GM19239 (cell line): ENCODE measurements at places on chromosomes 1 and 21.

DNA sequence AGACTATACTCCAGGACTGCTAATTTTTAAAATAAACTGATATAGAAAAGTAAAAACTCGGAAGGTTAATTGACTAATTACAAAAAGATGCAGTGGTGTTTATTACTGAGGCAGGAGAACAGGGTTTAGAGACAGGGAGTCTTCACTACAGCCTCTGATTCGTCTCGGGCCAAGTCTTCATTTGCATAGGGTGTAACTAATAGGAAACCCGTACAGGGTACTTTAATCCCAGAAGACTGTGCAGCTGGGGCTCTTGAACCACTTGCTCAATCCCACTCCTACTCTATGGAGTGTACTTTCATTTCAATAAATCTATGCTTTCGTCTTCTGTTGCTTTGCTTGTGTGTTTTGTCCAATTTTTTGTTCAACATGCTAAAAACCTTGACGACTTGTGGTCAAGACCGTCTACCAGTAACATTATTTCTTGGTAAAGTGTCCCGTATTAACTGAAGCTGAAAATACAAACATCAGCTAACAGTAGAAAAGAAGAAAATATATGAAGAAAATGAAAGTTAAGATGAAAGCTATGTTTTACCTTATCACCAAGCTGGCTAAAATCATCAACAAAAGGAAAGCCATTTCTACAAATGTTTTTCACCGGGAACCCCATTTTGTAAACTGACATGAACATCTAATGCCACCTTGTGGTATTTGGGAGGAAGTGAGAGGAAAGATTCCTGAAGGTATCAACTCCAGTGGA lies 8.0 kb downstream of the SDHB start:
- DNase-seq, result no peak

GRCh38 chr1:196324345-196324744 lies 283.9 kb downstream of the KCNT2 start:
- no peak for DNase-seq

DNA sequence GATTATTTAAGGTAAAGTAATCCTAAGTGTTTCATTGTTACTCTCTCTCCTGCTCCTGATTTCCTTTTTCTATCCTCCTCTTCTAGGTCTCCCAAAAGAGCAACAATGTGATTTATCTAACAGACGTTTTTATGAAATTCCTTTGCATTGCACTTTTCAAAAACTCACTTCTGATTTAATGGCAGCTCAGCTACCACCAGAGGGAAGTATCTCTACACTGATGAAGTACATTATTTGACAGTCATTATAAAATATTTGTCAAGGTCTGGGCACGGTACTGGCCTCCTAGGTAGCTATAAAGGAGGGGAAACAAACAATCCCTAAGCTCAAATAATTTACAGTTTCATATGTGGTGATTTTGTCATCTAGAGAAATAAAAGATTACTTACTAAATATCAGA lies 15.6 kb downstream of the TMPRSS15 start:
- no peak for DNase-seq

GRCh38 chr1:245466261-245466660 lies 311.5 kb downstream of the KIF26B start:
- no peak for DNase-seq

DNA sequence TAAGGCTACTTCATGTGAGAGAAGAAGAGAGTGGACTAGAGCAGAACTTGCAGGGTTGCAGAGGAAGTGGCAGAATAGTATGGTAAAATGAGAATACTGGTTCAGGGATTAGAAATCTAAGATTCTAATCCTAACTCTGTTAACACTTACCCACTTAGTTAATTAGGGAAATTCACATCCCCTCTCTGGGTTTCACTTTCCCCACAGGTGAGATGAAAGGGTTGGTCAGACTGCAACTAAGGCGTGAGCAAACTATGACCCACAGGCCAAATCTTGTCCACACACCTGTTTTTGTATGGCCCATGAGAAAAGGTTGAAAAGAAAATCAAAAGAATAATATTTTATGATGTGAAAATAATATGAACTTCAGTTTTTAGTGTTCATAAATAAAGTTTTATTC lies 117.5 kb downstream of the MACF1 start:
- DNase-seq, result no peak

DNA sequence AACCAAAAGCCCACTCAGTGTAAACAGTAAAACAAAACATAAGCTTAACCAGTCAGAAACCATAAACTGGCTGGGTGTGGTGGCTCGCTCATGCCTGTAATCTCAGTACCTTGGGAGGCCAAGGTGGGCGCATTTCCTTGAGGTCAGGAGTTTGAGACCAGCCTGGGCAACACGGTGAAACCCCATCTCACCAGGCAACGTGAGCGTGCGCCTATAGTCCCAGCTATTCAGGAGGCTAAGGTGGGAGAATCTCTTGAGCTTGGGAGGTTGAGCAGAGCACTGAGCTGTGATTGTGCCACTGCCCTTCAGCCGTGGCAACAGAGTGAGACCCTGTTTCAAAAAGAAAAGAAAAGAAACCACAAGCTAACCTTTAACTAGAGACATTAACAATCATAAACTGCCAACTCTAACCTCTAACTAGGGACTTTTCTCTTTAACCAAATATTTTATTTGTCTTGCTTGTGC lies 13.1 kb upstream of the PRRC2C start:
- DNase-seq, result no peak

DNA sequence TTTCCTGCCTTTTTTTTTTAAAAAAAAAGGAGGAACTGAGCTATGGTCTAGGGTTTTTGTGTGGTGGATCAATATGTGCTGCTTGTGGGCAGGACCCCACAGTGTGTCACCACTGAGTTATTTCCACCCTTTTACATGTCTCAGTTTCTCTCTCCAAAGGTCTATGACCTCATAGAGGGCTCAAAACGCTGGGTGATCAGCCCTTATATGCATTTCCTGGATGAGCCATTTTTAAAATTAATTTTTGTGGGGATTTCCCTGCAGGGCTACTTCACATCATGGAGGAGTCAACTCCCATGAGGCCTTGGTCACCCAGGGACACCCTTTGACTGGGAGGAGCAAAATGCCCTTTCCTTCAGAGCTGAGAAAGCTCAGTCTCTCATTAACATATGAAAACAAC lies 20.7 kb upstream of the HAO2 start:
- no peak for DNase-seq

- no peak for DNase-seq
Measured at GRCh38 chr1:219798283-219799030, 129.9 kb downstream of the SLC30A10 start.

DNA sequence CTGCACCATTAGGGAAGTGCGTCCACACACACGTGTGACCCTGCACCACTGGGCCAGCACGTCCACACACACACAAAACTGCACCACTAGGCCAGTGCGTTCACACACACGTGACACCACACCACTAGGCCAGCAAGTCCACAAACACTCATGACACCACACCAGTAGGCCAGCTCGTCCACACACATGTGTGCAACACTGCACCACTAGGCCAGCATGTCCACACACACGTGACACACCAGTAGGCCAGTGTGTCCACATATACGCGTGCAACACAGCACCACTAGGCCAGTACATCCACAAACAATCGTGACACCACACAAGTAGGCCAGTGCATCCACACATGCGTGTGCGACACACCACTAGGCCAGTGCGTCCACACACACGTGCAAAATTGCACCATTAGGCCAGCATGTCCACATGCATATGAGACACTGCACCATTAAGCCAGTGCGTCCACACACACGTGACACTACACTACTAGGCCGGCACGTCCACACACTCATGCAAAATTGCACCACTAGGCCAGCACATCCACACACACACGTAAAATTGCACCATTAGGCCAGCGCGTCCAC lies 235.0 kb downstream of the SLC45A1 start:
- no peak for DNase-seq

GRCh38 chr1:41003640-41004220 lies 17.8 kb downstream of the SLFNL1 start:
- peak; percentile 83 for DNase-seq

- no peak for DNase-seq
Measured at GRCh38 chr1:31511848-31512615, 64.3 kb upstream of the TINAGL1 start.

DNA sequence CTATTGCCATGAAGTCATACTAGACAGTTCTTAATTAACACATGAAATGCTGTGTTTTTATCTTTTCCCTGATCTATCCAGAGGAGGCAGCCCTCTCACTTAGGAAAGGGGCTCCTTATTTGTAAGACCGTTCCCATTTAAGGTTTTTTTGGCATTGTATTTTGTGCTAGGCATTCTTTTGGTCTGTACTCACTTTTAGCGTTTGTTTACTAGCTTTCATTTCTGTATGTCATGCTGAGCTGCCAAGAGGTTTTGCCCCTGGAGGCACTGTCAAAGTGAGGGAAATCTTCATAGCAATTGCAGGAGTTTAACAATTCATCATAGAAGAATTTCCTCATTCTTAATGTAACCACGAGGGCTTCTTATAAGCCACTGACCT lies 59.5 kb downstream of the MTR start:
- DNase-seq, result no peak

GRCh38 chr21:40667967-40668366 lies 179.0 kb downstream of the DSCAM start:
- no peak for DNase-seq

DNA sequence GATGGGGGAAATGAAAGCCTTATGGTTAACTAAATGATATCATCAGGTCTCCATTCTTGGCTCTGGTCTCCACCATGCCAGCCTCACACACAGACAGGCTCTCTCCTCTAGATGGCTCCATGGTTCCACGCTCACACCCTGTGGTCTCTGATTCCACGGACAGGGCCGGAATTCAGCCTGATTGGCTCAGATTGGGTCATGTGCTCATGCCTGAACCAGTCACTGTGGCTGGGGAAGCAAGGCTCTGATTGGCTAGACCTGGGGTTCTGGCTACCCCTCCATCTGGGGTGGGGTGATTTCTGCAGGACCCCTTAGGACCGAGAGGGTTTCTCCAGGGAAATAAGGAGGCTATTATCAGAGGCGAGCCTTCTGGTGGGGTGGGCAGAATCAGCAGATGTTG lies 277.0 kb downstream of the PTPRU start:
- DNase-seq, result peak; percentile 32

- no peak for DNase-seq
Measured at GRCh38 chr1:55428944-55429931, 214.1 kb upstream of the USP24 start.

- DNase-seq, result no peak
Measured at GRCh38 chr1:182304218-182304617, 87.4 kb downstream of the GLUL start.

- no peak for DNase-seq
Measured at GRCh38 chr1:175889848-175890247, 146.5 kb upstream of the TNR start.

GRCh38 chr1:46411010-46411405 lies 16.9 kb downstream of the FAAH start:
- no peak for DNase-seq

DNA sequence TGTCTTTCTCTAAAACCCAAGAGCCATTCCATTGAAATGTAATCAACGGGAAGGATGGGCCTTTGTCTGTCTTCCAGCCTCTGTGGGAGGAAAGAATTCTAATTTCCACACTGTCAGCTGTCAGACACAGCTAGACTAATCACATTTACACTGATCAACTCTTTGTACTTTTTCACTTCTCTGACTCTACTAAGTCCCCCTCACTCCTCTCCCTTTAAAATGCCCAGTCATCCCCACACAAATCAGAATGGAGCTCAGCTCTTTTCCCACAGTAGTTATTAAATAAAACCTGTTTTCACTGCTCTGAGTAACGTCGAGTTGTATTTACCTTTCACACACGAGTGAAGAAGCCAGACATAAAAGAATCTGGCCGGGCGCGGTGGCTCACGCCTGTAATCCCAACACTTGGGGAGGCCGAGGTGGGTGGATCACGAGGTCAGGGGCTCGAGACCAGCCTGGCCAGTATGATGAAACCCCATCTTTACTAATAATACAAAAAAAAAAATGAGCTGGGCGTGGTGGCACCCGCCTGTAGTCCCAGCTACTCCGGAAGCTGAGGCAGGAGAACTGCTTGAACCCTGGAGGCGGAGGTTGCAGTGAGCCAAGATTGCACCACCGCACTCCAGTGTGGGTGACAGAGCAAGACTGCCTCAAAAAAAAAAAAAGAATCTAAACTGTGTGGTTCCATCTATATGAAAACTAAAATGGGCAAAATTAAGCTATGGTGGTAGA lies 13.3 kb downstream of the ZBTB8OS start:
- DNase-seq, result no peak

DNA sequence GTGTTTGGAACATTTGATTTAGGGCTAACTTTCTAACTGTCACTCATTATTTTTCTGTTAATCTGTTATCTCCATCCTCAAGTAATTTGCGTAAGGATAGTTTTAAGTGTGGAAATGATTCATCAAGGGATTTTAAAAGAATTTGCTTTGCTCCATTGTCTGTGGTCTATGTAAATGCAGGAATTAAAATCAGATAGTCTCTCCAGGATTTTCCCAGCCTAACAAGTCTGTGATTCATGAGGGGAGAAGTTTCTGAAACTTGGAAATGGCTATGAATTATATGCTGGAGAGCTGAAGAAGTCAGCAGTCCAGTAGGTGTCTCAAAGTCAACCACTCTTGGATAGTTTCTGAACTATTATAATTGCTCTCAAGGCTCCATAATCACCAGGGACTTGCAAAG lies 264.5 kb downstream of the MRPL39 start:
- no peak for DNase-seq

DNA sequence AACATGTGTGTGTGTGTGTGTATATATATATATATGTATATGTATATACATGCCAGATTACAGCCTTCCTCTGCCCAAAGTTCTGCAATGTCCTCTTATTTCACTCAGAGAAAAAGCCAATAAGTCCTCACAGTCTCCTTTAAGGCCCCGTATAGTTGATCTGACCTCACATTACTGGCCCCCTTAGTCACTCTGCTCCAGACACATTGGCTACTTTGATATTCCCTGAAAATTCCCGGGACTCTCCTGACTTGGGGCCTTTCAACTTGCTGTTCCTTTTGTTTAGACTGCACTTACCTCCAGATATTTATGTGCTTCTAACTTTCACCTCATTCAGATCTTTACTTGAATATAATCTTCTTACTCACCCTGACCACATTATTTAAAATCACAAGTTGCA lies 4.2 kb upstream of the BSDC1 start:
- no peak for DNase-seq

GRCh38 chr1:189117072-189117770 lies 1360.4 kb downstream of the BRINP3 start:
- no peak for DNase-seq

GRCh38 chr1:2145946-2146835 lies 48.4 kb downstream of the FAAP20 start:
- no peak for DNase-seq

DNA sequence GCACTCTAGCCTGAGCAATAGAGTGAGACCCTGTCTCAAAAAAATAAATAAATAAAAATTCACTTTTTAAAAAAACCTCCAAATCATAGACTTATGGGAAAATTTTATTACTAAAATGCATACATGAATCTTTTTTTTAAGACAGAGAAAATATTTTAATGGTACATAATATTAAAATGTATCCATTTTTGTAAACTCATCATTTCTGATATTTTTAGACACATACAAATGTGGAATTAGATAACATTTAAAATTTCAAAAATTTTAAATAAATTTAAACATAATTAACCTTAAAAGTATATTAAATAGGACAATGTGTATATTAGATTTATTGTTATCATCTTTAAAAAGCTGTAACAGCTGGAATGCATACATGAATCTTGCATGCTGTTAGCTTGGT lies 33.9 kb downstream of the SMAP2 start:
- DNase-seq, result no peak

GRCh38 chr1:53371851-53372250 lies 44.0 kb upstream of the LRP8 start:
- no peak for DNase-seq

GRCh38 chr1:242477944-242478343 lies 46.6 kb downstream of the PLD5 start:
- DNase-seq, result no peak
